Tongue (tissue), 3 donors: ENCODE measurements at places on chromosomes 3 and 15. TPM values are rescaled to one million over a fixed set of nuclear protein-coding genes. Genes with fewer than 3 reads are reported as not detected.

- DNase-seq = no peak
Observed at GRCh38 chr3:107857854-107858253, 233.0 kb downstream of the CD47 start.

The SPRED1 gene
- 64.1 TPM for total RNA-seq

DNA sequence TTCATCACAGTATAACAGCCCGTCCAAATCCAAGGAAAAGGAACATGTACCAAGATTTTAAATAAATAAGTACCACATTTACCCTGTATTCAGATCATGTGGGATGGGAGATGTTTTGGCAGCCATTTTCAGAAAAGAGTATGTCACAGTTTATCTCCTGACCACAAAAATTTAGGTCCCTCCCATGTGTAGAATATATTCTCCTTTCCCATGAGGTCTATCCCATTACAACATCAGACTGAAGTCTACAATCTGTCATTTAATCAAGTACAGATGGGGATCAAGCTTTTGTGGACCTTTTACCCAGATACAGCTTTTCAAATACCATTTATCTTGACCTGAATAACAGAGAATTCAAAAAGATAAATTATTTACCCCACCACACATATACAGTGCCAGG lies 444.5 kb downstream of the PLOD2 start:
- no peak for DNase-seq

GRCh38 chr3:38606561-38606960 lies 42.9 kb downstream of the SCN5A start:
- no peak for DNase-seq

DNA sequence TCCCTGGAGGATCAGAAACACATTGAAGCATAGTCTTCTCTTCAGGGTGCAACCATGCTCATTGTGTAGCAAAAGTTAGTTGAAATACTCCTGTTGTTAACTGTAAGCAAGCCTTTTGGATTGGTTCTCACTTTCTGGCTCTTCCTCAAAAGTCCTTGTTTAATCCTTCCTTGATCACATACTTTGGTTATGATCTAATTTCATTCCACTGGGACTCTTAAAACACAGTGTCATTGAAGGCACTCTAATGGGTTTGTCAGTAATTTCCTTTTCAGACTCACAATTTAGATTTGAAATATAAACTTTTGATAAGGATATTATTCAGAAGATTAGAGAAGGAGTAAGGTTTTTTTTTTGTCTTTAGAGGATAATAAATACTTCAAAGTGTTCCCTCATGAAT lies 451.7 kb upstream of the SGO1 start:
- DNase-seq = no peak

The ATP13A4 gene
- 32.7 TPM for total RNA-seq
